Activated CD4-positive, alpha-beta T cell treated with anti-CD3 and anti-CD28 coated beads, Interleukin-2, amount 50 U/mL, for 16 hours (primary cell): ENCODE measurements at places on chromosomes 1 and 21.

- DNase-seq = no peak
Observed at GRCh38 chr1:162367073-162367472, 9.6 kb downstream of the SPATA46 start.

DNA sequence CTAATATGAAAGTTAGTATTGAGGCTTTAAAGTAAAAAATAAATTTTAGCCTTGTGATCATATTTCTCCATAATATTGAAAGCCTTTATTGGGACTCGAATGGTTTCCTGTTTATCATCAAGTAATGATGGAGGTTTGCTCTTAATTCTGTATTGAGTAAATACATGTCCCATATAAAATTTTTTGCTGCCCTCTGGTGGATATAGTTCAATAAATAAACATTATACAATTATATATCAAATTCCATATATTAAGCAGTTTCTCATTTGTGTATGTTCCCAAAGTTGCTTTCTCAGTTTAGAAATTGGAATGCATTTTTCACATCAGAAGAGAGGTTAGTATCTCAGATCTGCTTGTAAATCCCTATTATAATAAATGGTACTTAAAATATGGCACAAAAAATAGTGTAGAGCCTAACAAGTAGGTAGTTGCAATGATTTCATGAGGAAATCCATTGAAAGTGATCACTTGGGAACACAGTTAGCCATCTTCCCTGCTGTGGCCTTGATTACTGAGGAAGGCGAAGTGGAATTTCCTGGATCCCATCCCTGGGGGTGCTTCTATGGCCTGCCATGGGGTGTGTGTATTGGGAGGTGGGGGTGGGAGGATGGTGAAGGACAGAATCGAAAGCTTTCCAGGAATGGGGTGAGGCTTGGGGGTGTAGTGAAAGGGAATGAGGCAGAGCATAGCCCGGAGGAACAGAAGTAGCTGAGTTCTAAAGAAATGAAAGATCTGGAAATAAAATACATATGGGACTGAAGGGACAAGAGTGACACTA is 84.1 kb upstream of the C21orf91 start:
- peak; percentile 27 for DNase-seq

DNA sequence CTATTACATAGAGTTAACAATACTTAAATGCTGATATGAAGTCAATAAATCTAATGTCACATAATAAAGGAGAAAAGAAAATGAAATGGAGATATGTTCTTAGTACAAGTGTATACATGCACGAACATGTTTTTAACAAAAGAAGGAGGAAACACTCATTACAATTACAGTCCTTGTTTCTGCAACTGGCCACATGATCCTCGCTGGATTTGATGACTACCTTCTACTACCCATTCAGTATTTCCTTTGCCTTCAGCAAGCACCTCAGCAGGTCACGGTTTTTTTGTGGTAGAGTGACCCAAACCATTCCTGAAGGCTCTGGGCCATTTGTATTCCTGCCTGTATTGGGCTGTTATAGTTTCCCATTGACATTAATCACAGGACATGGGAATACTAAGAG is 172.8 kb upstream of the CXADR start:
- DNase-seq = no peak

- DNase-seq = peak; percentile 76
Observed at GRCh38 chr1:24384251-24385090, 29.1 kb downstream of the STPG1 start.

GRCh38 chr1:79617777-79618176 is 611.2 kb upstream of the ADGRL4 start:
- no peak for DNase-seq

DNA sequence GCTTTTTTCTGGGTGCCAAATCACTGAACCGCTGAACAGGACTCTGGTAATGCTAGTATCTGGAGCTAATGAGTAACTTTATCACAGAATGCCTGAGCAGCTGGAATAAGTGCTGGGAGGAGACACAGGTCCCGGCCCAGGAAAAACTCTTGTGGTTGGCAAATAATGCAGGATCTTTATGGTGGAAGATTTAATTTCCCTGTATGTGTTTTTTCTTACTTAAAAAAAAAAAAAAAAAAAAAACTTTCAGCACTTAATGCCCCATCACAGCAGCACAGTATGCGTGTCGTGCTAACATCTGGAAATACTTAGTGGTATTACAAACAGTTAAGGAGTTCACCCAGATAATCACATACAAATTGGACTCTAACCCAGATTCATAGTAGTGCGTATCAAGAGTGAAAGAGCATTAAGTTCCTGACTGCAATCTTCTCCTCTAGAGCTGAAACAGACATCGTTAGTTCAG is 220.7 kb downstream of the TOMM20 start:
- DNase-seq = no peak

DNA sequence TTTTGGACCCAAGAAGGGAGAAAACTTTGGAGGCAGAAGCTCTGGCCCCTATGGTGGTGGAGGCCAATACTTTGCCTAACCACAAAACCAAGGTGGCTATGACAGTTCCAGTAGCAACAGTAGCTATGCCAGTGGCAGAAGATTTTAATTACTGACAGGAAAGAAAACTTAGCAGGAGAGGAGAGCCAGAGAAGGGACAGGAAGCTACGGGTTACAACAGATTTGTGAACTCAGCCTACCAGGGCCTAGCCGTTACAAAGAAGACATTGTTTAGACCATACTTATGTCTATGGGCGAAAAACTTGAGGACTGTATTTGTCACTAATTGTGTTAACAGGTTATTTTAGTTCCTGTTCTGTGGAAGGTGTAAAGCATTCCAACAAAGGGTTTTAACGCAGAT is 10.4 kb upstream of the ACOT11 start:
- no peak for DNase-seq

DNA sequence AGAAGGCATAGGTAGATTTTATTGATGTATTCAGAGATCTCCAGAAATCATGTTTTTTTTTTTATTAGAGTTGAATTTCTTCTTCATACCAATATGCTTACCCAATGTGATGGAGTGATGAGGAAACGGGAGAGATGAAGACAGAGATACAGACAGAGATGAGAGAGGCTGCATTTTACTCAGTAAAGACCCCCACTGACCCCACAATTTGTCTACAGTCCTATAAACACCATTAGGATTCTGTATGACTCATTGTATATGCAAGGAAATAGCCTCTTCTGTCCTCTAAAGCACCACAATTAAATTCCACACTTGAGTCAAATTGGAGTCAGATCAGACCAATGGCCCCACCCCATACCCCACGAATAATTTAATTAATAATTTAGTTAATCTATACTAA is 44.0 kb downstream of the RUNX1 start:
- no peak for DNase-seq

DNA sequence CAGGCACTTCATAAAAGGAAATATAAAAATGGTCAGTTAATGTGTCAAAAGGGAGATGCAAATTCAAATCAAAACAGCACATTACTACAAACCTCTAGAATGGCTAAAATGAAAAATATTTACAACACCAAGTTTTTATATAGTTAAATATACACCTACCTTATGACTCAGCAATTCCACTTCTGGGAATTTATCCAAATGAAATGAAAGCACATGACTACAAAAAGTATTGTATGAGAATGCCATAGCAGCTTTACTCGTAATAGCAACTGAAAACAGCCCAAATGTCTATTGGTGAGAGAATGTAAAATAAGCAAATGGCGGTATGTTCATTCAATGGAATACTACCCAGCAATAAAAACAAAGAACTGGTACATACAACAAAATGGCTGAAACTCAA is 175.8 kb upstream of the SPAG17 start:
- DNase-seq = no peak

GRCh38 chr1:24294228-24294672 is 24.9 kb upstream of the GRHL3 start:
- DNase-seq = no peak

GRCh38 chr1:25003457-25004190 is 73.5 kb upstream of the RUNX3 start:
- DNase-seq = no peak

DNA sequence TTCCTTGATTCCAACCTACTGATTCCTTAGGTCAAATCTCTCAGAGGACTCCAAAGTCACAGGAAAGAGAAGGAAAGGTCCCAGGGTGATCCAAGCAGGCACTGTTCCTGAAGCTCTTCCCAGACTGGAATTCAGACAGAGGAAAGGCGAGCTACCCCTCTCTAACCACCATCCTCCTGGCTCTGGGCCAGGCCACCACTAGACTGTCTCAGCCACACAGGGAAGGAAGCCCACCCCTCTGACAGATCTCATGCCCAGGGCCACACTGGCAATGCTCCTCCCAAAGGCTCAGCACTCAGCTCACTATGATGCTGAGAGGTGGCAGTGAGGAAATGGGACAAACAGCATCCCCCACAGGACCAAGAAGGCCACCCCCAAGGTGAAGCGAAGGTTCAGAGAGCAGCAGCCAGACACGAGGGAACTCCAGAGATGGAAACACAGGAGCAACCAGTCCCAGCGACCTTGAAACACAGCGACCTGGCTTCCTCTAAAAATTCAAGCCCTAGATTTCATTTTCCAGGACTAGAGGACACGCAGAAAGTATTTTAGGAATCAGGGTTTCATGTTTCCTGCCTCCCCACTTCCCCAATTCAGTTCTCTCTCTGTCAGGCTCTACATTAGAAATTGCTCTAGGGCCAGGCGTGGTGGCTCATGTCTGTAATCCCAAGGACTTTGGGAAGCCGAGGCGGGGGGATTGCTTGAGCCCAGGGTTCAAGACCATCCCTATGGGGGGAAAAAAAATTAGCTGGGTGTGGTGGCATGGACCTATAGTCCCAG is 18.8 kb downstream of the PIK3C2B start:
- DNase-seq = no peak

GRCh38 chr1:25031966-25032667 is 102.0 kb upstream of the RUNX3 start:
- DNase-seq = peak; percentile 55
